CD4-positive, alpha-beta T cell treated with Interferon alpha-2 for 1 hour (primary cell): ENCODE measurements at places on chromosomes 4 and X.

- no peak for DNase-seq
These were observed 67.3 kb upstream of the RAPGEF2 start for GRCh38 chr4:159035570-159035969.

- no peak for DNase-seq
These were observed 437.8 kb upstream of the FAM241A start for GRCh38 chr4:111707491-111707890.

- DNase-seq = no peak
These were observed 478.8 kb upstream of the MAGEB18 start for GRCh38 chrX:25659317-25659716.

- no peak for DNase-seq
These were observed 15.9 kb upstream of the NOCT start for GRCh38 chr4:138999666-139000065.

GRCh38 chr4:27182211-27182610, 321.6 kb downstream of the STIM2 start:
- DNase-seq = no peak

DNA sequence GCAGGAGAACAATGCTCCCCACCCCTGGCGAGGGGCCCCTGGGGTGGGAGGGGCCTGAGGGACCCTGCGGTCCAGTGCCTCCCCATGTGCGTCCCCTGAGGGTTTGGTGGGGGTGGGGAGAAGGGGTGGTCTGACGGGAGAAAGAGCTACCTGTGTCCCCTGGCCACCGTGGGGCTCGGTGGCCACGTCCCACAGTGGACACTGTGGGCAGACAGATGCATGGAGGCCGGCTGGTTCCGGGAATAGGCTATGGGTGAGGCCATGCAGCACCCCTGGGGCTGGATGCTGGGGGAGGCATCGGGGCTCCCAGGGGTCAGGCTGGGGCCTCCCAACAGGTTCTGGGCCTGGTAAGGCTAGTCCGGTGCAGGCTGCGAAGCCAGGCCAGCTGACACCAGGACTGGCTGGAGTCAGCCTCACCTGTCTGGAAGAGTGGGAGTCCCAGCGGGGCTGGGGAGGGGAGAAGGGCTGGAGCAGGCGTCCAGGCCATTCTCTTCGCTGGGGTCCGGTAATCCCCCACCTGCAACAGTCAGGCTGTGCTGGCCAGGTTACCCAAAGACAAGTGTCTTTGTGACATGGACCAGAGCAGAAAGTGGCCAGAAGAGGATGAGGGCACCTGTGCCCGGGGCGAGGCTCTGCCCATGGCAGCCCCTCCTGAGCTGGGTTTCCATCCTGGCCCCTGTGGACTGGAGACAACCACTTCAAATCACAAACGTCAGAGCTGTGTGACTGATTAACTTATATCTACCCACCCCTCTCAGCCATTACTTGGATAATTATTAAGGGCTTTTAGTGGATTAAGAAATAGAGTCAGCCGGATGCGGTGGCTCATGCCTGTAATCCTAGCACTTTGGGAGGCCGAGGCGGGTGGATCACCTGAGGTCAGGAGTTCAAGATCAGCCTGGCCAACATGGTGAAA, 1.4 kb upstream of the FAM53A start:
- DNase-seq = no peak

- no peak for DNase-seq
These were observed 18.0 kb upstream of the TBC1D14 start for GRCh38 chr4:6891436-6892170.

GRCh38 chr4:149296084-149296483, 519.6 kb downstream of the IQCM start:
- DNase-seq = no peak

DNA sequence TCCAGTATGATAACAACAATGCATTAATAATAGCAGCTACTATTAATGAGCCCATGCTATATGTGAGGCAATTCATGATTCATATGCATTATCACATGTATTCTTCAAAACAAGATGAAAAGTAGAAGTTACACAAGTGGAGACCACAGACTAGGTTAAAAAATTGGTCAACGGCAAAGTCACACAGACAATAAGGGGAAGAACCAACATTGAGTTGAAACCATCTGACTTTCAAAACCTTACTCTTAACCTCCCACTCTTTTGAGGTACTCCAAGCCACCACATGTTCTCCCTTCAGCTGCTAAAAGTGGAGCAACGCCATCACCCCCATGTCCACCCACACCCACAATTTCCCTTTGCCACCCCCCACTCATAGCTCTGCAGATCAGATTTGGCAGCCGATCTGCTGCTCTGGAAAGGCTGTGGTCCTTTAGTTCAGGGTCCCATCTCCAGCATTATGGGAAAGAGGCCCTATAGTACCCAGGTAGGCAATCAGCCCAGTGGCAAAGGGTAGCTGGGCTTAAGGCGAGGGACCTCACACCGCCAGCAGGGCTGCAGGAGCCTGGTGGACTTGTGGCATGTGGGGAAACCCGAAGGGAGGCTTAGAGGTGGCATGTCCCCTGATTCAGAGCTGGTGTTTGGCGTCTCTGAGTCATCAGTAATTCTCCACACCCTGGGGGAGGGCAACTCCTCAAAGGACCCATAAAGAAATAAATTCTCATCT, 33.5 kb upstream of the CYBB start:
- peak; percentile 37 for DNase-seq

DNA sequence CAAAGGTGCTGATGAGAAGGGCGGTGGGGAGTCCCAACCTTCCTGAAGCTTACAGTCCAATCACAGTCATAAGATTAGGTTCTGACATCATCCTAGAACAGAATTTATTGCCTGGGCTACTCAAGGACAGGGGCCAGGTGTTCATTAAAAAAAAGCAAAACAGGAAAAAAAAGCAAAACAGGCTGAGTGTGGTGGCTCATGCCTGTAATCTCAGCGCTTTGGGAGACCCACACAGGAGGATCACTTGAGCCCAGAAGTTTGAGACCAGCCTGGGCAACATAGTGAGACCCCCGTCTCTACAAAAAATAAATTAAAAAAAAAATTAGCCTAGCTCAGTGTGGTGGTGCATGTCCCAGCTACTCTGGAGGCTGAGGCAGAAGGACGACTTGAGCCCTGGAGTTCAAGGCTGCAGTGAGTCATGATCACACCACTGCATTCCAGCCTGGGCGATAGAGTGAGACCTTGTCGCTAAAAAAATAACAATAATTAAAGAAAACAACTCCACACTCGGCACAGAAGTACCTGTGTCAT, 3.0 kb downstream of the RAB9A start:
- peak; percentile 25 for DNase-seq

- DNase-seq = no peak
These were observed 369.9 kb upstream of the PCDH7 start for GRCh38 chr4:30350288-30350687.

- DNase-seq = no peak
These were observed 171.9 kb downstream of the DCTD start for GRCh38 chr4:182745237-182745636.

- DNase-seq = no peak
These were observed 438.1 kb downstream of the GBA3 start for GRCh38 chr4:23130845-23131244.

GRCh38 chr4:10599574-10599973, 85.0 kb downstream of the CLNK start:
- DNase-seq = no peak

GRCh38 chrX:125101971-125102755, 217.5 kb upstream of the TEX13C start:
- no peak for DNase-seq

GRCh38 chrX:130086447-130087206, 23.7 kb downstream of the ELF4 start:
- DNase-seq = peak; percentile 80

GRCh38 chrX:11111947-11112346, 815 bp downstream of the HCCS start:
- DNase-seq = no peak

DNA sequence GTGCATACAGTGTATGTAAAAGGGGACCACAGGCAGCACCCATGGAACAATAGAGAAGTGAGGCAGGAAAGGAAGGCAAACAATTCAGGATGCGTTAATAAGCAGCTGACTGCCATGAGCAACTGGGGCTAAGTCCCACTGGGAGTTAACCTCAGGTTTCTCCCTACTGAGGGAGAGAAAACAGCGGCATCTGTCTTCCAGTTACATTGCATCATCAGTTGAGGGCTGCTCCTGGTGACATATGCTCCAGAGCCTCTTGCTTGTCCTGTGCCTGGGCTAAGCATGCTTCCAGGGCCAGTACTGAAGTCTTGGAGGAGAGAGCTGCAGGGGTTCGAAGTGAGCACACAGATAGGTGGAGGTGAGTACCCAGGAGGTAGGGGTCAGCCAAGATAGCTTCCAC, 24.3 kb downstream of the RAI2 start:
- no peak for DNase-seq

- DNase-seq = no peak
These were observed 15.3 kb downstream of the GPC3 start for GRCh38 chrX:133970076-133970475.

DNA sequence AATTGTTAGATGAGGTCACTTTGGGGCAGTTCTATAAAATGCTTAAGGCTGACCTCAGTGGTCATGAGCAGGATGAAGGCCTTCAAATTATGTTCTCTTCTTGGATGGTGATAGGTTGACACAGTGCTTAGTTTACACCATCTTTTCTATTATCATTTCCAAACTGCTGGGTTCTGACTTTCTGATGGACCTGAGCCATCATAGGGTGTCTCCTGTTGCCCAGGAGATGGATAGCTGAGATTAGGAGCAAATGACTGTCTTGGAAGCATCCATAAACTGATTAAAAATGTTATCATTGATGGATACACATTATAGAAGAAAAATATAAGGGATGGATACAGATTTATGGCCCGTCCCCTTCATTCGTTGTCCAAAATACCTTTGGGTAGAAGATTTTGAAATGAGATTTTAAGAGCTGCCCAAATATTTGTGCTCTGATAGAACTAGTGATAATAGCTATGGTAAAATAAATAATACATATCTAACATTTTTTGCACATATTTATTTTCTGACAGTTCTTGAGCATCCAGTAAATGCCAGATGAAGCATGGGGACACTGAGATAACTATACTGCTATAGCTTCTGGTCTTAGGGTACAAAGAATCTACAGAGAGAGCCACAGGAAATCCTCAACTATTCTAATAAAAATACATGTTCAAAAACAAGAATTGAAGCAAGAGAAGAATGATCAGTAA, 839.4 kb upstream of the LCORL start:
- no peak for DNase-seq

DNA sequence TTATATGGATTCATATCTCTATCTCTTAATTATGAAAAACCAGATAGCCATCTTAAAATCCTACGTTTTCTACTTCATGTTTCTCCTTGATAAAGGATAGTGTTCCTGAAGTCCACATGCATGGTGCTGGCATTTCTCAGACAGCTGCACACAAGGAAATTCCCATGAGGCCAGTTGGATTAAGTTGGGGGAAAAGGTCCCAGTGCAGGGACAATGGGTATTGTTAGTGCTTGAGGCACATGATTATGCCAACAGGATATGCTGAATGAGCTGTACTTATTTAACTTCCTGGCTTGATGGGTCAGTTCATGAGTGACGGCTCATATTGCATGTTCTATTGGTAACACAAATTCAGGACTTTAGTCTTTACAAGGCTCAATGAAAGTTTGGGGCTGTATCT, 913.9 kb upstream of the NDST4 start:
- DNase-seq = no peak

GRCh38 chrX:50372966-50373365, 97.7 kb downstream of the DGKK start:
- DNase-seq = no peak

- DNase-seq = peak; percentile 53
These were observed 12.9 kb downstream of the PALLD start for GRCh38 chr4:168509786-168510185.

DNA sequence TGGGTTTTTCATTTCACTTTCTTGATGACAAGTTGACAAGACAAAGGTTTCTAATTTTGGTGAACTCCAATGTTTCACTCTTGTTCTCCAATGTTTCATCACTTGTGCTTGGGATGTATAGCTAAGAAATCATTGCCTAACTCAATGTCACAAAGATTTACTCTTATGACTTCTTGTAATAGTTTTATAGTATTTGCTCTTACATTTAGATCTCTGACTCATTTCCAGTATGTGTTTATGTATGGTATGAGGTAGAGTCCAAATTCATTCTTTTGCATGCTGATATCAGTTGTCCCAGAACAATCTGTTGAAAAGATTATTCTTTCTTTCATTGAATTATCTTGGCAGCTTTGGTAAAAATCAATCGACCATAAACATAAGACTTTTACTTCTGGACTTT, 12.2 kb upstream of the NWD2 start:
- no peak for DNase-seq

GRCh38 chr4:139764182-139764581, 98.6 kb downstream of the MGST2 start:
- no peak for DNase-seq

DNA sequence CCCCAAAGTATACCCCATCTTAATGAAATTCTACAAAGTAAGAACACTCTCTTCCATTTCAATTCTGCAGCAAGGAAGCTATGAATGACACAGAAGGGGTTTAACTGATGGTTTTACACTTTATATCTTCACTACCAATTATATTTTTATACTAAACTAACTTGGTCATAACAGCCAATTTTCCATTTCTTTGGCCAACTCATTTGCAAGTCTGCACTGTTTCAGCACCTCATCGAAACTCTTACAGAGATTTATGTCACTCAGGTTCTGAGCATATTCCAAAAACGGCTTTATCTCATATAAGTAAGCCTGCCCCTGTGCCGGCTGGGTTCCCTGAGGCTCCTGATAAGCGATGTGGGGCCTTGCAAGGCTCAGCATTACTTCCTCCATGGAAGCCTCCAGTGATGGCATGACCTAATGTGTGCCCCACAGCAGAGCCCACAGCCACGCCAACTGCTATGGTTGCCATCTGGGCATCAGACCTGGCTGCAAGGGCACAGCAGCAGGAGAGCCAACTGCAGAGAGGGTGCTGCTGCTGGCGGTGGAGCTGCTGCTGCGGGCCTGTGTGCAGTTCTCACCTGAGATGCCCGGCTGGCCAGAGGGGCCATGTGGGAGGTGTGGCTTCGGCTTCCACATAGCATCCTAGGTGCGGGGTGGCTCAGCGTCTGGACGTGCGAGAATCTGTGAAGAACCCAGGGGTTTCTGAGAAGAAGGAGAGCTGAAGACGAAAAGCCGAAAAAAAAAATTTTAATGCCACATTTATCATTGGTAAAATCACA, 13.4 kb upstream of the IBSP start:
- DNase-seq = no peak

- no peak for DNase-seq
These were observed 1.3 kb upstream of the ZNF141 start for GRCh38 chr4:336099-336892.

DNA sequence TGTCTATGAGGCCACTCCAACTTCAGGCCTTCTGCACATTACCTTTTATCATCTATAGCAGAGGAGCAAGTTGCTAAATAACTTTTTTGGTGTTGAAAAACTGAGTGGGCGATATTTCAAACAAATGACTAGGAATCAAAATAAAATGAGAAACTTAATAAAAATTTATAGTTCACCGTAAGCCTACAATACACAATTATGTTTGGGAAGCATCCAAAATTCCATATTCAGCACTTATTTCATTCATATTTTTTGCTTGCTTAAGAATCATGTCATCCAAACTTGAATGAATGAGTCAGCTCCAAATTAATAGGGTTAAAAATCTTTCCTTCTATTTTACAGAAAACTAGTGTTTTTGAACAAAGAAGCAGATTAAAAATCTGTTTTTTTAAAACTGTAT, 119.1 kb downstream of the SH3RF1 start:
- DNase-seq = no peak

GRCh38 chr4:152117520-152117919, 356.7 kb upstream of the GATB start:
- DNase-seq = no peak
